ENCODE measurements at places on chromosomes 7 and 10.

DNA sequence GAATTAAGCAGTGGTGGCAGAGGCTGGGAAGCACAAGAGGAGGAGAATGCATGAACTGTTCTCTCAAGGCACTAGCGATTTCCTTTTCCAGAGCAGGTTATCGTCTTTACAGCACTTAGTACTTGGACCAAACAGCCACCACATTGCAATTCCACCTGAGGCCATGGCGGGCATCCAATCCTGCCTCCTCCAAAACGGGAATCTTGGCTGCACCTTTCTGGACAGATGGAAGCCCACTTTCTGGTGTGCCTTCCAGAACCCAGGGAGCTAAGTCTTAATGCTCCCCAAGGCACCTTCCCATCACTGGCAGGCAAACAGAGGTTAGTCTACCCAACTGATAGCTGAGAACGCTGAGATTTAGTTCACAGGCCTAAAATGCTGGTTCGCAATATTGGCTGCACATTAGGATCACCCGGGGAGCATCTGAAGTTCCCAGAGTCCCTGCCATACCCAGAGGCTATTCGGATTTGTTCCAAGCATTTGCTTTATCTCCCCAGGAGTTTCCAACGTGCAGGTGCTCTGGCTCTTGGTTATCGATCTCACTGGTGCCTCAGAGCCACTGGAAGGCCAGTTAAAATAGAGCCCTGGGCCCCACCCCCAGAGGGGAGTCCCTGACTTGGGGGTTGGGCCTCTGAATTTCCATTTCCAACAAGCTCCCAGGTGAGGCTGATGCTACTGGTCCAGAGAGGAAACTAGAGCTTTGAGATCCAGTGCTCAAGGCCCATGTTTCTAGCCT lies 62.2 kb downstream of the KCNMA1 start:
- no peak for DNase-seq

DNA sequence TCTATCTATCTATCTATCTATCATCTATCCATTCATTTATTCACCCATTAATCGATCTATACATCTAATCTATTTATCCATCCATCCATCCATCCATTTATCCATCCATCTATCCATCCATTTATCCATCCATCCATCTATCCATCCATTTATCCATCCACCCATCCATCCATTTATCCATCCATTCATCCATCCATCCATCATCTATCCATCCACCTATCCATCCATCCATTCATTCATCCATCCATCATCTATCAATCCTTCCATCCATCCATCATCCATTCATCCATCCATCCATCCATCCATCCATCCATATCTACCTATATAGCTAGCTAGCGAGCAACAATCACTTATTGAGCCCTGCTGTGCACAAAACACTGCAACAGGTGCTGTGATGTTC lies 953.1 kb upstream of the ZNF722 start:
- DNase-seq = no peak

DNA sequence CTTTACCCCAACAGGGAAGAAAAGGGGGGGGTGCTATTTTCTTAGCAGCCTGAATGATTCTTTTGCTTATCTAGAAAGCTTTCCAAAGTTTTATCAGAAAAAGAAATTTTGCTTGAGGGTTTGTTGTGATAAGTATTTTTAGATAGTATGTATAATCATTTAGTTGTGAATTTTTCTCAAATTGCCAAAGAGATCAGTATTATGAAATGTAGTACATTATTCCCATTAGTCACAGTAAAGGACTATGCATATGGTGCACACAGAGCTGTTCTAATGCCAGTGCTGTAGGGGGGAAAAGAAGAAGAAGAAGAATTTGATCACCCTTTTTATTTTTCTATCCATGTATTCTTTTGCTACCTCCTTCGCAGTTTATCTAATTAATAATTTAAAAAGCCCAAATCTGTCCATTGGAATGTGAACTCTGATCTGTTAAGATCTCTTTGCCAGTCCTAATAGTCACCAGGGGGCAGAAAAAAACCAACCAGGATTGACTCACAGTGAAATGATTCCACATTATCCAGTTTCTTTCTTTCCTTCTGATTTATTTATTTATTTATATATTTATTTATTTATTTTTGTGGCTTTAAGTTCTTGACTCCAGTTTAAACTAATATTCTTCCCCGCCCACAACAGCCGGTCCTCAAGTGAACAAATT lies 4.7 kb downstream of the RBM20 start:
- DNase-seq = no peak

- no peak for DNase-seq
Measured at GRCh38 chr10:112535531-112535951, 88.5 kb downstream of the VTI1A start.

DNA sequence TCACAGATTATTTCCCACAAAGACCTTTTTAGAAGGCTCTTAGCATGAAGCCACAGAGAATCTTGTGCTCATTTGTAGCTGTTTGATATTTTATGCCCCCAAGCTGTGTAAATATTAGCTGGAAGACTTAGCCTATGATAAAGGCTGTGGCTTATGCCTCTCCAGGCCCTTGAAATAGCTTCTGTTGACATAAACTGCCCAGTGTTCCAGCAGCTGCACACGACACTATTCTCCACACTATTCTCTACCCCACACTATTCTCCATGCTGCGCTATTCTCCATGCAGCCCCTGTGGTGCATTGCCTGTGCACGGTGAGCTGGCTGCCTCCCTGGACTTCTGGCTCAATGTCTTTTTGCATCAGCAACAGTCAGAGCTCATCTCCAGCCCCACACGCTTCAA lies 13.1 kb downstream of the DDC start:
- no peak for DNase-seq

- DNase-seq = no peak
Measured at GRCh38 chr10:26486304-26486703, 48.2 kb downstream of the APBB1IP start.

DNA sequence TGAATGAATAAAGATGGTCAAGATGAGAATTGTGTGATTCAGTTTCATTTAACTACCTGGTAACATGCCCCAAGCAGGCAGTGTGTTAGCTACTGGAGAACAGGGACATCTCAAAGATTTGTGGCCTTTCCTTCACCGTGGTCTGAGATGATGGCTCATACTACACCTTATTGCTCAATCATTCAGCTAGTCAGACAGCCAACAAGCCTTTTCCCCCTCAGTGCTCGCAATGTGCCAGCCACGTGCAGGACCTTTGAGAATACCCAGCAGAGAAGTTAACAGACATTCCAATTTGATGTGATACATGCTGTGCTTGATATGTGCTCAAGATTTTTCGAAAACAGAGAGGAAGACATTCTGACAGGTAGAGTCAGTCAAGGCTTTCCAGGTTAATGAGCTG lies 562.8 kb downstream of the SUGCT start:
- DNase-seq = no peak

DNA sequence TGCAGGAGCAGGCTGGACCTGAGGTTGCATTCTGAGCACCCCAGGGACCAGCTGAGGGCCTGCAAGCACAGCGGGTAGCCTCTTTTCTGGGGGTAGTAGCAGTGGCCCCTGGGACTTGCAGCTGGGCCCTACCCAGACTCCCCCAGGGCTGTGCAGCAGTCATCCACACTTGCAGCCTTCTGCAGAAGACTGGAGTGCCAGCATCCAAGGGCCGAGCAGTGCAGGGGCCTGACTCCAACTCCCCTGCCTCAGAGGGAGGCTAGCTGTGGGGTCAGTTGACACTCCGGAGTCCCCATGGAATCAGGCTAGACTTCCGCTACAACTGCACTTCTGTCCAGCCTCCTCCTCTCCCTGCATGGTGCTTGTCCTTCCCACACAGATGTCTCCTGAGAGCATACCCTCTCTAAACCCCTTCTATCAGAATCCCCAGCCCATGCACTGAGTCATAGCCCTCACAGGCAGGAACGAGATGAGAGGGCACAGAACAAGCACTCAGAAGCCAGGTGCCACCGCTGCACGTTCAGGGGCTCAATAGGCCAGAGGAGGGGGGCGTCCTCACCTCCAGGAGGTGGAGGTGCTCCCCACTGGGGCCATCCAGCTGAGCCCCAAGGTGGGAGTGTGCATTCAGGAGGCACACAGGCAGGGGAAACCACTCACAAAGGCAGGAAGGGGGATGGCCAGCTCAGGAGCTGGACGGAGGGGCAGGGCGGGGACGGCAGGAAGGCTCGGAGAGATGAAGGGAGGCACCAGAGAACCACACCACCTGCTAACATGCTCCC lies 7.5 kb downstream of the RASGEF1A start:
- no peak for DNase-seq

- no peak for DNase-seq
Measured at GRCh38 chr7:47953822-47954221, 5.6 kb upstream of the PKD1L1 start.

DNA sequence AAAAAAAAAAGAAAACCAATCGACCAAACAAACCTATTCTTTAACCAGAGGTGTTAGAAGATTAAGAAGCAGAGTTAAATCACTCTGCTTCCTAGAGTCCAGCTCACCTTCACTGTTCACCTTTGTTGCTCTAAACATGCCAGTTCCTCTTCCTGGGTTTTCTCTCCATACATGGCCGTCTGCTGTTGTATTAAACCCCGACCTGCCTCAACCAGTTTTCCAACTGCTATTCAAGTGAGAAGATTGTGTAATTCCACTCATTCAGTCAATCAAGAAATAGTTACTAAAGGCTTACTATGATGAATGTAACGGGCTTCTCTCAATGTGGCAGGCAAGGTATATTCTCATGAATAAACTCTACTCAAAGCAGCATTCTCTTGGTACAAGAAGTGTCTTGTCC lies 8.8 kb downstream of the AASS start:
- no peak for DNase-seq

- no peak for DNase-seq
Measured at GRCh38 chr7:116145245-116145852, 65.0 kb upstream of the TES start.

DNA sequence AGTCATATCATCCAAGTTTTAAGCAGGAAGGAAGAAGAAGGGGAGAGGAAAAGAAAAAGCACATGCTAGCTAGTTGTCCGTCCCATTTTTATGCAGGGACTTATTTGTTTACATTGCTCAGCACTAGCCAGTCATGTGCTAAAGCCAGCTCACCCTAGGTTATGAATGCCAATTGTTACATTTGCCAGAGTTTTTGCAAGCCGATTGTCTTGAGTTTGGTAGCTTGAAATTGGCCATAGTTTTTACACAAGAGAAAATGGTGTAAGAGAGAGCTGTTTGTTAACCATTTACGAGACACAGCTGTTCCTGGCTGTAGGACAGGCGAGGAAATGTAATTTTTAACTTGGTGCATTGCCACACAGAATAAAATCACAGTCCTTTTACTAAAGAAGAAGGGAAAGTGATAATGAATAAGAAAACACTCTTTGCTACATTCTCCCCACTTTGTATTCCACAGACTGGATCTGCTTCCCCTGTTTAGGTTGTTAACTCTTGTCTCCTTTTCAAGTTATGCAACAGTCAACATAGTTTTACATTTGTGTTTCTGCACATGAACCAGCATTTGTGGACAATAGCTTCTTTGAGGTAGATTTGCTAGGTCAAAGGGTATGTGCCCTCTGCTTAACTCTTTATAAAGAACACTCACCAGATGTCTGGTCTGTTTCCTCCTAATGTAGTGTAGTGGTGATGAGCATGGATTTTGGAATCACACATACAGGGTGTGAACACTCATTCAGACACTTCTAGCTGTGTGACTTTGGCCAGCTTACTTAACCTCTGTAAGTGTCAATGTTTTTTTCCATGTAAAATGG lies 357.2 kb downstream of the LRMDA start:
- no peak for DNase-seq

GRCh38 chr10:43921478-43921877 lies 272.8 kb upstream of the ZNF32 start:
- DNase-seq = no peak

GRCh38 chr7:32147546-32148268 lies 77.5 kb upstream of the PDE1C start:
- no peak for DNase-seq

DNA sequence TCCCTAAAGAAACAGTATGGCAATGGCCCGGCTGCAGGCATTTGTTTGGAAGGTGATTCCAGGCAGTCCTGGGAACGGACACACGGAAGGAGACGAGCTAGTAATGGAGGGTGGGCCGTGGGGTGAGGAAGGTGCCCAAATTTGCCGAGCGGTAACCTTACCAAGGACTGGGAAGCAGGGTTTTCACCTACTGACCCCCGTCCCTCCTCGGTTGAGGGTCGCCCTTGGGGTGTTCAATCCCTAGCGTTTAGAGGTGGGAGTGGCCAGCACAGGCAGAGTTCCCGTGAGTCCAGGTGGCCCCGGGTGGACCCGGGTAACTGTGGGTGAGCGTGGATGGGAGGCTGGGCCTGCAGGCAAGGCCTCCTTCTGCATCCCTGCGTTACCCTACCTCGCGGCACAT lies 198.8 kb downstream of the TCERG1L start:
- no peak for DNase-seq

DNA sequence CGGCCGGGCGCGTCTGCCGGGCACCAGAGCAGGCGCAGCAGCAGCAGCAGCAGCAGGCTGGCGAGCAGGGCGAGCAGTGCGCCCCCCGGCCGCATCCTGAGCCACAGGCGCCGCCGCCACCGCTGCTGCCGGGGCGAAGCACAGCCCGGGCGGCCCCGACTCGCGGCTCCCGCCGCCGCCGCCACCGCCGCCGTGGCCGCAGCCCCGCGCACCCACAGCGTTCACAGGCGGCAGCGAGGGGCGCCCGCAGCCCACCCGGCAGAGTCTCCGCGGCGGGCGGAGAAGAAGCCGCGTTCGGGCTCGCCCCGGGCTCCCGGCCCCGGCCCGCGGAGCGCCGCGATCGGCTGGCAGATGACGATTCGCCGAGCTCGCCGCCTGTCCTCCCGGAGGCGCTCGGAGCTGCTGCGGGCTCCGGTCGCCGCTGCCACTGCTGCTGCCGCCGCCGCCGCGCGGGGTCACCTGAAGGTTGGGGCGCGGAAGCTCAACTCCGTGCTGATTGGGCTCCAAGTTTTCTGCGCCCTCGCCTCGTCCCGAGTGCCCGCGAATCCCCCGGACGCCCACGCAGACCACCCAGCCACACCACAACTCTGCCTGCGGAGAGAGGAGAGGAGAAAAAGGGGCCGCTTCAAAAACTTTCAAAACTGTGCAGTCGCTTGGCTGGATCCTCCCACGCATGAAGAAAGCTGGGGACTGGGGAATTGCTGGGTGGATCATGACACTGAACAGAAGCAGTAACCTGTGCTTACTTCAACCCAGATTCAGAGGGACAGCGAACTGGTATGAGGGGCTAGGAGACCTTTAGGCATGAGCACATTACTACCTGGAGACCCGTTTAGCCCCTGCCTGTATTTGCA lies at the start of gene ST8SIA6:
Gene ST8SIA6 (minus strand): TSS at position 435 of the 854 bp plus-strand sequence. CDS start 340 bp downstream, at position 95.
- peak; percentile 38 for DNase-seq

DNA sequence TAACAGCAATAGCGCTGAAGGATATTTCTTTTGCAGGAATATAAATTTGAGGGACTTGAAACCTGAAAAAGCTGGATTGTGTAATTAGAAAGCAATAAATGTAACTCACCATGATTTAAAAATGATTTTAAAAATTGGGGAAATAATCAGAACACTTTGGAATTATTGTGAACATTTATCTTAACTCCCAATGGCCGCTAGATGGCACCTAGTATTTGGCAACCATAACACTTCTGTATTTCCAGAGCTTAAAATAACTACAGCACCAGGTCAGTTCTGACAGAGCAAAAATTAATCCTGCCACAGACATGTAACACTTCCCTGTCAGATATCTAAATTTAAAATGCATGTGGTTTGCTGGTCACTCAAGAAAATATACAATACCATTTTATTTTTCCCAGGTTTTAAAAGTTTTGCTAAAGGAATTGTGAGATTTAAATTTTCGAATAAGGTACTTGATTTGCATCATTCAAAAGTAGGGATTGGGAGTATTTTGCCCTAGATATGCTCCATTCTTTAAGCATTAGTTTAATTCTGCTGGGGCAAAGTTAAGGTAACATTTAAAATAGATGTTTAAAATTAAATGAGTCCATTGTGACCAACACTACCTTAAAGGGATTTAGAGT lies 144.5 kb downstream of the PPP1R3A start:
- no peak for DNase-seq

Measured in stimulated activated CD4-positive, alpha-beta T cell treated with anti-CD3 and anti-CD28 coated beads, Interleukin-4, amount 100 ng/mL, for 24 hours (primary cell).